Substantia nigra (tissue), 51 donors: ENCODE measurements at places on chromosomes 12 and 14.

GRCh38 chr12:64218597-64218996 is 3.5 kb downstream of the KICS2 start:
- no peak for DNase-seq

DNA sequence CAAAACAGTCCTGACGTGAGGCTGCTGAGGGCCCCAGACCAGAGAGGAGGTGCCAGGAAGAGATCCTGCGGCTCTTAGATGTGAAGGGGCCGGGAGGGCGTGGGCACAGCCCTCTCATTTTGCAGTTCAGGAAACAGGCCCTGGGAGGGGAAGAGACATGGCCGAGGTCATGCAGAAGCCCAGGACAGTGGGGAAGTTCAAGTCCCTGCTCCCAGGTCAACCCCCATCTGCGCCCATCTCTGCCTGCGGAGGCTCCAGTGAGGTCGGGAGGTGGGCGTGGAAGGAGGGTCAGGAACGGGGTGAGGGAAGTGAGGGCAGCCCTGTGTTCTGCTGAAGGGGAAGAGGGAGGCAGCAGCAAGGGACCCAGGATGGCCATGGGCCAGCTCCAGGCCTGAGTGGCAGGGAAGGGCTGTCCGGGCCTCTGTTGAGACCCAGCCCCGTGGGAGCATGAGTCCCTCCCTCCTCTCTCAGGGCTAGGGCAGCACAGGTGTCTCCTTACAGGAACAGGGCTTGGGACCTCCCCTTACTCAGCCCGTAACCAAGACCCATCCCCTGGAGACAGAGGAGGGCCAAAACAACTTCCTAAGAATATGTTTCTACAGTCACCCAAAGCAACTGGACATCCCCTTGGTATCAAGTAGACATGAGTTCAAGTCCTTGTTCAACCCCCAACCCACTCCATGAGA is 90.8 kb downstream of the LGMN start:
- DNase-seq: peak; percentile 21

DNA sequence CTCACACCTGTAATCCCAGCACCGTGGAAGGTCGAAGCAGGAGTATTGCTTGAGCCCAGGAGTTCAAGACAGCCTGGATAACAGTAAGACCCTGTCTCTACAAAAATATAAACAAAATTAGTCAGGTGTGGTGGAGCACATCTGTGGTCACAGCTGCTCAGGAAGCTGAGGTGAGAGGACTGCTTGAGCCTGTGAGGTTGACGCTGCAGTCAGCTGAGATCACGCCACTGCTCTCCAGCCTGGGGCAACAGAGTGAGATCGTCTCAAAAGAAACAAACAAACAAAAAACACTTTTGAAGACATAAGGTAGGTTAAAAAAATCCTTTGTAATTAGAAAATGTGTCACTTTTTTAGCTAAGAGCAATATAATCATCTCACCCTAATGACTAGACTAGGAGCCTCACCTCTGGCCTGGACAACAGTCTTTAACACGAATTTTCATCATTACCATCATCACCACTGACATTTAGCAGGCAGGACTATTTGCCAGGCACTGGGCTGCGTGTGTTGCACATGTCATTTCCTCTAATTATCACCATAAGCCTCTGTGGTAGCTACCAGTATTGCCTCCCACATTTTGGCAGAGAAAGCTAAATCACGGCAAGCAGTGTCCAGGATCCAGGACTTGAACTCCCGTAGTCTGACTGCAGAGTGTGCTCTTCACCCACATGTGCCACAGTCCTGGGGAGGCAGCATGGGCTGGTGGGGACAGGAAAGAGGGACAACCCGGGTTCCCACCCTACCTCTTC is 4.6 kb upstream of the SYCP3 start:
- DNase-seq: no peak

DNA sequence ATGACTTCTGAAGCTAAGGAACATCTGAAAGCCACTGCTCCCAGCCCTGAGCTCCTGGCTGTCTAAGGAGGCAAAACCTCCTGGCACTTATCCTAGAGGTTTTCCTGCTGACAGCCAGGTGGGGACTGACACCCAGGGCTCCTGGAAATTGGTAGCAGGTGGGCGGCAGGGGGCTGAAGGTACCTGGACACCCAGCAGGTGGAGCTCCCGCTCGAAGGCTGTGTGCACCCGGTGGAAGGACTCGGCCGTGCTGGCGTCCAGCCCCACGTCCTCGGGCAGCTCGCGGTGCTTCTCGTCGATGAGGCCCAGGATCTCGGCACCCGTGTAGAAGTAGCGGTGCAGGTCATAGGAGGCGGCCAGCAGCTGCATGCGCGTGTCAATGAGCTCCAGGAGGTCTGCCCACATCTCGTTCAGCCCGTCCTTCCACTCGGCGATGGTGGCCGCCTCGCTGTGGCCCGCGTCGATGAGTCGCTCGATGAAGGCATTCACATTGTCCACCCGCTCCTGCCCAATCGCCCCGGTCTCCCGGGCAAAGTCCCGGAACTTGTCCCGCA is 68.2 kb downstream of the PLEKHG3 start:
- no peak for DNase-seq

- no peak for DNase-seq
These were observed 35.8 kb upstream of the PRKAB1 start for GRCh38 chr12:119631930-119632678.

GRCh38 chr12:43315961-43316360 is 236.0 kb downstream of the ADAMTS20 start:
- no peak for DNase-seq

DNA sequence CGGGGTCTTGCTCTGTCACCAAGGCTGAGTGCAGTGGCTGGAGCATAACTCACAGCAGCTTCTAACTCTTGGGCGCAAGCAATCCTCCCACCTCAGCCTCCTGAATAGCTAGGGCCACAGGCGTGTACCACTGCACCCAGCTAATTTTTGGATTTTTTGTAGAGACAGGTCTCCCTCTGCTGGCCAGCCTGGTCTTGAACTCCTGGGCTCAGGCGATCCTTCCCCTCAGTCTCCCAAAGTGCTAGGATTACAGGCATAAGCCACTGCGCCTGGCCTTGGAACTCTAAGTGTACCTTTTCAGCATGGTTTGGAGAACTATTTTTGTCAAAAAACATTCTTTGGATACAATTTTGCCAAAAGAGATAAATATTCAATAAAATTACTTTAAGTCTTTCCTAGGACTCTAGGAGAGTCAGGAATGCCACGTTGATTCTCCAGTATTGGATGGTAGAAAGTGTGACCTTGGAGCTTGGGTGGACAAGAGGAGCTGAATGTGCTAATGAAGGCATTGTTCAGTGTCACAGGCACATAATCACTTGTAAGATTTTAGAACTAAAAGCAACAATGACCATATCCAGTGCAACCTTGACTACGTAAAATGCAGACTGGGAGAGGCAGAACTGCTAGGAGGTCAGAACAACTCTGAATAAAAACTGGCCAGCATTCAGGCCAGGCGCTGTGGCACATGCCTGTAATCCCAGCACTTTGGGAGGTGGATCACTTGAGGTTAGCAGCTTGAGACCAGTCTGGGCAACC is 2.8 kb downstream of the SRSF9 start:
- DNase-seq: no peak

DNA sequence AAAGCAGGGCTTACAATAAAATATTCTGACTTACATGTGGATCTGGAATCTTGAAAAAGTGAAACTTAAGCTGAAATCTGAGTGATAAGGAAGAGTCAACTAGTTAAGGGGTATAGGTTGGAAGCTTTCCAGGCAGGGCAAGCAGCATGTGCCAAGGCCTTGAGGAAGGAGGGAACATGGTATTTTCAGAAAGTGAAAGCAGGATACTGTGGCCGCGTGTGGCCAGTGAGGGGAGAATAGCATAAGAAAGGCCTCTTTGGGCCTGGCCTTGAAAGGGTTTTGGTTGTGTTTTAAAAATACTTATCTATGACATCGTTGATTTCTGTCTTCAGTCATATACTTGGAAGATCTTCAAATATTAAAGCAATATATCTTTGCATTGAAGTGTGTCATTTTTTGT is 213.4 kb downstream of the AKAP6 start:
- DNase-seq: no peak

- DNase-seq: no peak
These were observed 64.5 kb downstream of the SPTB start for GRCh38 chr14:64815257-64815656.

GRCh38 chr12:3417937-3418462 is 73.0 kb upstream of the PRMT8 start:
- no peak for DNase-seq

- DNase-seq: no peak
These were observed 29.4 kb downstream of the PPP2R5E start for GRCh38 chr14:63513756-63514155.

GRCh38 chr12:19273482-19274330 is 144.2 kb downstream of the PLEKHA5 start:
- peak; percentile 23 for DNase-seq

DNA sequence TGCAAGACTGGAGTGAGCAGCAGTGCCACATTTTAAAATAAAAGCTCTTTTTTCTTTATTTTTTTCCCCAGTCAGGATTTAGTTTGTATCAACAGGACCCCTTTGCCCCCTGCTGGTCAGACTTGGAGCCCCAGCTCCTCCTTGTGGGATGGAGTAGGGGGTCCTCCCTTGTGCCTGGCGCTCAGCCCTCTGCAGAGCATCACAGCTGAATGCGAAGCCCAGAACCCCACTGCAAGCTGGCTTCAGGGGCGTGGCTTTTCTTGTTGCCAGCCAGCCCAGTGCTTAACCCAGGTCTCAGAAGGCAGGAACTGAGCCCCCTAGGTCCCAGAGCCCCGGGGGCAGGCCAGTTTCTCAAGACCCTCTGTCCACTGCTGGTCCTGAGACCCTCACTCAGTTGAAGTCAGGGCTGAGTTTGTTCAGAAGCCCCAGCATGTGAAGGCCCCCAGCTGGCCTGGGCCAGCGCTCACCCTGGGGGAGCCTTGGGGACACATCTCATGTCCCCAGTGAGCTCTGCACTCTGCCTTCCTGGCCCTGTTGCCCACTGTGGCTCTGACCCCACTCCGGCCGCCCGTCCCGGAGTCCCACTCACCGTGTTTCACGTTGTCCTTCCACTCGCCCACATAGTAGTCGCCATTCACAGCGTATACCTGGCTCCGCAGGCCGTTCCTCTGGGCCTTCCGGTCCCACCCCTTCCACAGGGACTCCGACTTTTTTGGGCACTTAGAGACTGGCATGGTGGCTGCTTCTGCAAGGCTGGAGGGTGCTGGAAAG is 519 bp downstream of the MORN3 start:
- no peak for DNase-seq

GRCh38 chr12:123278101-123278627 is 6.5 kb upstream of the CDK2AP1 start:
- no peak for DNase-seq

GRCh38 chr14:89276424-89276975 is 140.5 kb downstream of the FOXN3 start:
- no peak for DNase-seq

GRCh38 chr14:92692822-92693226 is 55.6 kb downstream of the LGMN start:
- DNase-seq: no peak

GRCh38 chr12:31297572-31298514 is 28.1 kb downstream of the SINHCAF start:
- no peak for DNase-seq

DNA sequence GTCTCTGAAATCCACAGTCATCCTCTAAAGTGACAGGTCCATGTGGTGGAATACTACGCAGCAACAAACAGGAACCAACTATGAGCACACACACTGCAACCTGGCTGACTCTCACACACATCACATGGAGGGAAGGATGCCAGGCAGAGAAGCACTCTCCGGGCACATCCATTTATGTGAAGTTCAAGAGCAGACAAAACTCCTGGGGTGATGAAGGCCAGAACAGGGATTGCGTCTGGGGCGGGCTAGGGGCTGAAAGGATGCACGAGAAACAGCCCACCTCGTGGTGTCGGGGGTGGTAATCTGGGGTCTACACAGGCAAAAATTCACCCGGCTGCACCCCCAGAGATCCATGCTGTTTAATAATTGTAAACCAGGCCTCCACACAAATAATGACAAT is 100.2 kb downstream of the DICER1 start:
- no peak for DNase-seq

DNA sequence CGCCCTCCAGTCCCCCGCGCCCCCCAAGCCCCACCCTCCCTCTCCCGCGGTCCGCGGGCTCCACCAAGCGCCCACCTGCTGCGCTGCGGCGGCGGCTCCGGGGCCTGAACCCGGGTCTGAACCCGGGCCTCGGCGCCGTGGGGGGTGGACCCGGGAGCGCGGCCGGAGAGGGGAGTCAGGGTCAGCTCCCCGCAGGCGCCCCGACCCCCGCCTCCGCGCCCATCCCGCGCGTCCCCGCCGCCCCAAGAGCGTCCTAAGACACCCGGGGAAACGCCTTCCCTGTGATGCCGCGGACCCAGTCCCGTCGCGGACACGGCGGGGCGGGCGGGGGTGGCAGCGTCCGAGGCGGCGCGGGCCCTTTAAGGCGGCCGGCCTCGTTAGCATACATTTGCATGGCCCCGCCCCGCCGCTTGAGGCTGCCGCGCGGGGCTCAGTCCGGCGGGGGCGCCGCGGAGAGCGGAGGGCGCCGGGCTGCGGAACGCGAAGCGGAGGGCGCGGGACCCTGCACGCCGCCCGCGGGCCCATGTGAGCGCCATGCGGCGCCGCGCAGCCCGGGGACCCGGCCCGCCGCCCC is at the start of gene MMP17:
TSS of gene MMP17 (plus strand) at position 433 of the 574 bp plus-strand sequence. CDS start at position 535, 102 bp downstream.
- no peak for DNase-seq

DNA sequence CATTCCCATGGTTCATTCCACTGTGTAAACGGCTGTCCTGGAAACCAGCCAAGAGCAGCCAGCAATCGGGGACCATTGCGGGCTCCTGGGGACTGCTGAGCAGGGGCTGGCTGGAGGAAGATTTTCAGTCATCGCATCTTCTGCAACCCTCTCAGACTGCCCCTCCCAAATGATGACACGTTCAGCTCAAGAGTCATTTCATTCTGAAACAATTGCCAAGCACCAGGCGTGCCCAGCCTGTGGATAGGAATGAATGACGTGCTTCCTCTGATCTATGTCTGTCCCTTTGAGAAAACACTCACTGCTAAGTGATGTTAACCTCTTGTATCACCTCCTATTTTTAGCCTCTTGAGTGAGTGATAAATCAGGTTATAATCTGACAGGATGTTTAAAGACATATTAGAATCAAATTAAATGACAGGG is 62.0 kb downstream of the NDUFA12 start:
- no peak for DNase-seq

GRCh38 chr14:32564596-32564995 is 235.5 kb downstream of the AKAP6 start:
- no peak for DNase-seq

GRCh38 chr12:89215196-89215595 is 137.1 kb downstream of the DUSP6 start:
- DNase-seq: no peak

DNA sequence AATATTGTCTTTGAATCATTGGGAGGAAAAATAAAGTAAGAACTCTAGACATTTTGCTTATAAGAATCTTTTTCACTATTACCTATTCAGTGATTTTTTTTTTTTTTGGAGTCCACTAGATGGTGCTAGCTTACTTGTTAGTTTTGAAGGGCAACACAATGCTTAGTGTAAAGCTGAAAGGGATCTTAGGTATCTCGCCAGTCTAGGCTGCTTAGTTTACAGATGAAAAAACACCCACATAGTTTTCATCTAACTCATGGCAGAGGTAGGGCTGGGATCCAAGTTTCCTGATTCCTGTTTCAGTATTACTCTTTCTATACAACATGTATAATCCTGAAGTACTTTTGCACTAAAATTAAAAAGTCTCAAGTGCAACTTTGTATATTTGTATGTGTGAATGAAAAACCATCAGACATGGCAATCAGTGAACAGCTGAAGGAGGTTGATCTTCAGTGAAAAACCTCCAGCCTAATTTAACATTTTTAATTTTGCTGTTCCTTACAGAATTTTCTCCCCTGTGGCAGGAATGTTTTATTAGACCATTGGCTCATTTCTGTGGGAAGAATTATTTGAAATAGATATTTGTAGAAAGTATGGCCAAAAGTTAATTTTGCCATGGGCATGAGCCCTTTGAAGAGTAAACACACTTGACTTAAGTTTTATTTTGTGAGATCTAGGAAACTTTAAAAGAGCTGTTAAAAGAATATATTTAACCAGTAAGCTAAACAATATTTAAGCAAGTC is 40.7 kb downstream of the LRRIQ1 start:
- no peak for DNase-seq
